ENCODE measurements at places on chromosomes 3 and 15.

- no peak for DNase-seq
- H3K27me3 ChIP-seq: no peaks in the 10 kb centered on the region
- peak overlapping the region; percentile 40 for H3K27ac ChIP-seq
- no peak overlapping the region for H3K4me3 ChIP-seq
Measured at GRCh38 chr3:189275852-189276251, 104.1 kb downstream of the TPRG1 start.

DNA sequence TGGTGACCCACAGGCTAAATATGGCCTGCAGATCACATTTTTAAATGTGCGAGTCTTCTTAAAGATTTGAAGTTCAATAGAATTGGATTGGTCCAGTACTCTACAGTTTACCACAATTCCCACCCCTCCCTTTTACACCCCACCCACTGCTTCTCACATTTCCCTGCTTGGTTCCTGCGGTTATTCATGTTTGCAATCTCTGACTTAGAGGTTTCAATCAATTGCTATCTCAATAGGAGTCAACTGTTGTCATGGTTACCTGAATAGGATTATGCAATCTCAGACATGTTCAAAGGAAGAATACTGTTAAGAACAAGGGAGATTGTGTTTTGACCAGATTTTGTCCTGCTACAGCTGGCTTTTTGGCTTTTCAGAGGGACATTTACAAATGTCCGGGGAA, 4.9 kb upstream of the C3orf49 start:
- H3K27ac ChIP-seq: no peak overlapping the region
- H3K4me1 ChIP-seq: no peaks in the 10 kb centered on the region
- H3K36me3 ChIP-seq: no peaks in the 10 kb centered on the region
- no peak for DNase-seq
- H3K4me3 ChIP-seq: no peak overlapping the region
- no peaks in the 10 kb centered on the region for H3K27me3 ChIP-seq

DNA sequence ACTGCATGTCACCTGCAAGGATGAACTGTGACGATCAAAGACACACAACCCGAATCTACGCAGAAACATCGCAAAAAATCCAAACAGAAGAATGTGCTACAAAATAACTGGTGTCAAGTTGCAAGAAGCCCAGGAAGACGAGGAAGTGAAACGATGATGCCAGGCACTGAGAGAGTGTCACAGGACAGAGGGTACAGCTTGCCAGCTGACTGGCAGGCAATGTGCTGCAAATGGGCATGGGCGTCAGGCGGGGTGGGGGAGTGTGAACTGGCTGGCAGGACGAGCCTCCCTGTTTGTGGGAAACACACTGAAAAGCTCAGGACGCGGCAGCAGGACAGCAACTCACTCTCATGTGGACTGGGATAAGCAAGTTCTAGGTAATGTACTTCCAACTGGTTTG, 28.9 kb upstream of the OCA2 start:
- peaks cover 11% of the 10 kb centered on the region for H3K36me3 ChIP-seq
- peaks cover 2% of the 10 kb centered on the region for H3K4me1 ChIP-seq
- no peak overlapping the region for H3K4me3 ChIP-seq
- H3K27ac ChIP-seq: no peak overlapping the region
- DNase-seq: no peak

DNA sequence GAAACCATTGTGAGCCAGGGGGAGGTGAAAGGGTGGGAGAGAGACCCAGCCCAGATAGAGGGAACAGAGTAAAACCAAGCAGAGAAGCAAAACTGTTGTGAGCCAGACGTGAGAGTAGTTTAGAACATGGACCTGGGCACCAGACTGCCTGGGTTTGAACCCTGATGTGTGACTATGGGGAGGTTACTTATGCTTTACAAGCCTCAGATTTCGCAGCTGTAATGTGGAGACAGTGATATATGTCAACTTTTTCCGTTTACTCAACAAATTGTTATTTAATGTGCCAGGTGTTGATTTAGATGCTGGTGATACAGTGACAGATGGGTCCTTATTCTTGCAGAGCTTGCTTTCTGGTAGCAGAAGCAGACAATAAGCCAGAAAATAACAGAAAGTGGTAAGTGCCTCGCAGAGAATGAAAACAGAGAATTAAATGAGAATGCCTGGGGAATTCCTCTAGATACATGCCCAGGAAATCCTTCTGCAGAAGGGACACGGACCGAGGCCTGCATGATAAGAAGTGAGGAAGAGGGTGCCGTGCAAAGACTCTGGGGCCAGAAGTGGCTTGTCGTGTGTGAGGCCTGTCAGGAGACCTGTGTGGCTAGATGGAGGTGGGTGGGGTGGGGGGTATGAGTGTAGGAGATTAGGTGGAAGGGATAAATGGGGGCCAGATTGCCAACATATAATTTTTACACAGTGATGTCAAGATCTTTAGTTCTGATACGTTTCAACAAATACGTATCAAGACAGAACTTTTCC, 15.0 kb downstream of the KAT2B start:
- DNase-seq: no peak
- no peak overlapping the region for H3K27ac ChIP-seq
- H3K4me1 ChIP-seq: peaks cover 28% of the 10 kb centered on the region

- peaks cover 62% of the 10 kb centered on the region for H3K27me3 ChIP-seq
- H3K4me3 ChIP-seq: no peak overlapping the region
- no peak overlapping the region for H3K27ac ChIP-seq
Measured at GRCh38 chr3:194081826-194082225, 54.1 kb upstream of the HES1 start.

- H3K27ac ChIP-seq: no peak overlapping the region
- no peaks in the 10 kb centered on the region for H3K4me1 ChIP-seq
- H3K4me3 ChIP-seq: no peak overlapping the region
- H3K36me3 ChIP-seq: no peaks in the 10 kb centered on the region
- no peak for DNase-seq
- no peaks in the 10 kb centered on the region for H3K27me3 ChIP-seq
Measured at GRCh38 chr3:175606650-175607318, 747.6 kb downstream of the NAALADL2 start.

DNA sequence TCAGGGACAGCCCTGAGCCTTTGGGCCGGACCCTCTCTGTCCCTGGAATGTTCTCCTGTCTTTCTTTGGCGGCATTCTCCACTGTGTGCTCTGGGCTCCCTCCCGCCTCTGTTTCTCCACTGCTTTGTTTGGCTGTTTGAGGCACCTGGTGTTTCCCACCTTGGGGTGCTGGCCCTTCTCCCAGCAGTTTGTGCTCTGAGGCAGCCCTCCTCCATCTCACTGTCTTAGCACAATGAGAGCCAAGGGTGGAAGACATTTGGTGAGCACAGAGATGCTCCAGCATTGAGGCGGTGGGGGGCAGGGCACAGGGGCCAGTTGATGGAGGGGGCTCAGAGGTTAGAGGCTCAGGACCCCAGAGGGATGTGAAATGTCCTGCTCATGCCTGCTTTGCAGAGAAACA, 54.3 kb downstream of the RASGRF1 start:
- no peak overlapping the region for H3K27ac ChIP-seq
- H3K4me3 ChIP-seq: no peak overlapping the region
- H3K36me3 ChIP-seq: no peaks in the 10 kb centered on the region
- DNase-seq: no peak
- no peaks in the 10 kb centered on the region for H3K4me1 ChIP-seq

- H3K27me3 ChIP-seq: peaks cover 42% of the 10 kb centered on the region
- H3K36me3 ChIP-seq: no peaks in the 10 kb centered on the region
- no peak overlapping the region for H3K27ac ChIP-seq
Measured at GRCh38 chr15:70328679-70329115, 231.0 kb upstream of the TLE3 start.

DNA sequence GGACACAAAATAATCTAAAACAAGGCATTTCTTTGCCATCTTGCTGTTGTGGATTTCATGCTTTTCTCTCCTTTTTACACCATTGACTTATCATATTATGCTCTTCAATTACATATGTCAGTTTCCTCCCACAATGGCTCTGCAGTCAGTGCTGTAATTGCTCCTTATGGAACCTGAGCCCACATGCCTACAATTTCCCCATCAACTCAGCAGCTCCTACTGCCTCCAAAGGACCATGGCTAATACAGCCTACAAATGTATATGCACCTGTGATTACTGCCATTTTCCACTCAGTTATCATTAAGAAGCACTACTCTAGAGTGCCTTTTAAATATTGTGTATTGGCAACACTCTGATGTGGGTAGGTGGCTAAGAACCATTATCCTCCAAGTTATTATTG, 30.8 kb downstream of the RTP4 start:
- H3K27me3 ChIP-seq: peaks cover 31% of the 10 kb centered on the region
- no peaks in the 10 kb centered on the region for H3K36me3 ChIP-seq
- no peak for DNase-seq
- H3K4me1 ChIP-seq: no peaks in the 10 kb centered on the region

DNA sequence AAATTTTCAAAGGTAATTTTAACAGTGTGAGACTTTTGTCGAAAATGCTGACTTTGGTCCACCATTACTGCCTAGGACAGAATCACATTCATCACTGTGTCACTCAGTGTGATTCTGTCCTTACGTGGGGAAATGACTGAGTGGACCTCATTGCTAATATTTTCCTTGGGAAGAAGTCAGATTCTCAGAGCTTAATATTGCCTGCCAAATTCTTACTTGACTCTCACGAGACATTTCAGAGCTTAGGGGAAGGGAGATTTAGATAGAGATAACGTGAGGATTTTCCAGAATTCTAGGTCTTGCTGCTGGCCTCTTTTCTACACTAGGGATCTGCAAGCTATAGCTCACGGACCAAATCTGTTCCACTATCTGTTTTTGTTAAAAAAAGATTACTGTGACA, 270.4 kb downstream of the SUCLG2 start:
- peaks cover 28% of the 10 kb centered on the region for H3K36me3 ChIP-seq
- DNase-seq: no peak
- no peaks in the 10 kb centered on the region for H3K27me3 ChIP-seq
- H3K4me1 ChIP-seq: peaks cover 21% of the 10 kb centered on the region

DNA sequence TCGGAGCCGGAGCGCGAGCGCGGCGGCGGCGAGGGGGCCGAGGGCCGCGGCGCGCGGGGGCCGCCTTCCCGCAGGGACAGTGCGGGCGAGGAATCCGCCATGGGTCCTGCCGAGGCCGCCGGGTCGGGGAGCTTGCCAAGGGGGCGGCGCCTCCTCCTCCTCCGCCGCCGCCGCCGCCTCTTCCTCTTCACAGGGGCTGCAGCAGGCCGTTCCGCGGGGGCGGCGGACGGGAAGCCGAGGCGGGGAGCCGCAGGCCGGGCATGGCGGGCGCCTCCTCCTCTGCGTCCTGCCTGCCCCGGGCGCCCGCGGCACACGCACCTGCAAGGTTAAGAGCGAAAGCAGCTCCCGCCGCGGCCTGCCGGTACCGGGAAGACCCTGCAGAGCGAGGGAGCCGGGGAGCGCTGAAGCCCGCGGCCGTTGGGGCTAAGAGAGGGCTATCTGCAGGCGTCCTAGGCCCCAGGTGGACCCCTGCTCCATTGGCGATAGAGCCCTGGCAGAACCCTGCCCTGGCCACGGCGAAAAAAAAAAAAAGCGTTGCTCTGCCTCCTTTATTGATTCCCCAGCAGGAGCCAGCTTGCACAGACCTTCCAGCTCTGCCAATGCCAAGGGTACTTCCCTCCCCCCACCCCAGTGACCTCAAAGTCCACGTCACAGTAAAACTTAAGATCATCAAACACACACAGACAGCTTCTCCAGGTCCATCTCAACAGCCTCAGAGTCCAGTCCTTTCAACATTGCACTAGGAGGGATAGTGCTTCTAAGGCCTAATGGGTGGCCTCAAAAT, at the start of gene LYSMD2:
Gene LYSMD2, minus strand, starts transcription at position 134 of the 784 bp plus-strand sequence. Its CDS starts 33 bp downstream, at position 101.
- peak; percentile 59 for DNase-seq
- peaks cover 6% of the 10 kb centered on the region for H3K36me3 ChIP-seq
- H3K27me3 ChIP-seq: peaks cover 6% of the 10 kb centered on the region
- H3K27ac ChIP-seq: peak within 1 kb of the TSS; percentile 74
- peak within 1 kb of the TSS; percentile 78 for H3K4me3 ChIP-seq
- peaks cover 40% of the 10 kb centered on the region for H3K4me1 ChIP-seq

GRCh38 chr3:1444195-1444594, 351.4 kb downstream of the CNTN6 start:
- no peaks in the 10 kb centered on the region for H3K36me3 ChIP-seq
- no peaks in the 10 kb centered on the region for H3K4me1 ChIP-seq
- no peak overlapping the region for H3K27ac ChIP-seq
- no peak for DNase-seq
- no peaks in the 10 kb centered on the region for H3K27me3 ChIP-seq

DNA sequence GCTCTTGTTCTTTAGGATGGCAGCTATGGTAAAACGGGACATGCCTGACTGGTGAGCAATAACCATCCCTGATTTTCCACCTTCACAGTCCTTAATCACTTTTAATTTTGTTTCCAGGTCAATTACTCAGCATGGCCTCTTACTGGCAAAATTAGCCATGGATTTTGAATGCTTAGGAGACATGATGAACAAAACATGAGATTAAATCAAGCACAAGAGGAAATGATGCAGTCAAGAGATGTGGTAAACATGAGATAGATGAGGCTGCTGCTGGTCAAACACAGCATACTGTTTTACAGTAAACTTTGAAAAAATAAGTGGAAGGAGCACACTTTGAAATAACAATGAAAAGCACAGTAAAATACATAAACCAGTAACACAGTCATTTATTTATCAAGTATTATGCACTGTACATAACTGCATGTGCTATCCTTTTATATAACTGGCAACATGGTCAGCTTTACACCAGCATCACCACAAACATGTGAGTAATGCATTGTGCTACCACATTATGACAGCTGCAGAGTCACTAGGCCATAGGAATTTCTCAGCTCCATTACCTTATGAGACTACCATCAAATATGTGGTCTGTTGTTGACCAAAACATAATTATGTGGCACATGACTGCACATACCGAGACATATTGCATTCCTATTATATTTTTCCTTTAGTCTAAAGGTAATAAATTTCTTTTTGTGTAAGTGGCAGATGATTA, 30.1 kb upstream of the ZNF502 start:
- peaks cover 8% of the 10 kb centered on the region for H3K4me1 ChIP-seq
- peaks cover 6% of the 10 kb centered on the region for H3K27me3 ChIP-seq
- no peak for DNase-seq
- no peak overlapping the region for H3K4me3 ChIP-seq
- peaks cover 29% of the 10 kb centered on the region for H3K36me3 ChIP-seq
- no peak overlapping the region for H3K27ac ChIP-seq

DNA sequence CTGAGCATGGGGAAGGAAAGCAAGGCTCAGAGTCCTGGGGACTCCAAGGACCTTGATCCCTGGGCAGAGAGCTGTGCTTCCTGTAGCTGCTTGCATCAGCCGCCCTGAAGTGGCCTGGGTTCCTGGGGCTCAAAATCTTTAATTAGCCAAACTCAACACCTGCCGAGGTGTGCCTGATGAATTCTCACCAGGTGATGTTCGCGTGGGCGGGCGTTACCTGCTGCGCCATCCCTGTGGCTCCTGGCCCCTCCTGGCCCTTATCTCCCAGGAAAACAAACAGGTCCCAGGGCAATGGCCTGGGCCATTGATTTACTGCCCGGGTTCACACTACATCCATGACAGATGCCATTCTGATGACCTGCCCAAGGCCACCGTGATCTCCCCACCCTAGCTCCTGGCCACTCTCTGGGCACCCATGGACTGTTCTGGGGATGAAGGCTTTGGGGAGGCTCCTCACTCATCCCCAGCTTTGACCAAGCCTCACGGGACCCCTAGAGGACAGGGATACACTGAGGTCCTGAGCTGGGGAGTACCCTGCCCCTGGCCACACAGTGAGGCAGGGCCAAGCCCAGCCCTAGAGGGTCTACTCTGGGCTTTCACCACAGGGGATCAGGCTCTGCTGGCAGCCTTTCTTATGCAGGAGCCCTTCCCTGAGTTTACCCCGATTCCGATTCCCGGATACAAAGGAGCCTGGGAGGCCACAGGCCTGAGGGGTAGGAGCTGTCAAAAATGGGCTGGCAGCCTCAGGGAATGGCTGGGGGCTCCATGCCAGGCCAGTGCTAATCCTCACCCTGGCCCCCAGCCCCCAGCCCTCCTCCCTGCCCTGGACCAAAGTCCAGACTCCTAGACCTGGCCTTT, 5.7 kb downstream of the SLC38A3 start:
- no peak overlapping the region for H3K27ac ChIP-seq
- DNase-seq: no peak
- no peaks in the 10 kb centered on the region for H3K4me1 ChIP-seq
- H3K36me3 ChIP-seq: no peaks in the 10 kb centered on the region
